ENCODE measurements at places on chromosomes 5 and 9.

GRCh38 chr5:132055808-132056609, 4.4 kb upstream of the IL3 start:
- DNase-seq = peak; percentile 55

- no peak for DNase-seq
Observed at GRCh38 chr9:72952381-72952690, 517 bp downstream of the ALDH1A1 start.

DNA sequence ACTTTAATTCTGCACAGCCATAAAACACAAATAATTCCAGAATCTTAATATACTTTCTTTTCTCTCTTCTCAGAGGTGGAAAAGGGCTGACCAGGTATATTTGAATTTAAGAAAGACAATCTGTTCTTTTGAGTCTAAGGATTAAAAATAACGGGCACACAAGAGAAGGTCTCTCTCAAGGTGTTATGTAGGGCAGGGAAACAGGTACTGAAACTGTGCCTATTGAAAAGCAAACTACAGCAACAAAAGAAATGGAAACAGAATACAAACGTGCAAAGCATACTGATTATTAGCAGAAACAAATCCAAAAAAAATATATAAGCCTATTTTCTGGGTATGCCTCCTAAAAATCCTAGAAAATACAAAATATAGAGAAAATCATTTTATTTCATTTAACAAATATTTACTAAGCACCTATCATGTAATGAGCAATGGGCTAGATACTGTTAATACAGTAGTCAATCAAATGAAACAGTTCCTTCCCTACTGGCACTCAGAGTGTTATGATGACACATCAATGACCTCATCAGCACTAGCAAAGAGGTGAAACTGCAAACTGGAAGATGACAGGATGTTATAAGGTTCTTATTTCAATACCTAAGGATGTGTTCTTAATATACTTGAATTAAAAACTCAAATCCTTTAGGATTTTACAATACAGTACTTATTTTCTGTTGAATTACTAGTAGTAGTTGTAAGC, 87.7 kb downstream of the AUH start:
- no peak for DNase-seq

GRCh38 chr9:107170801-107171200, 112.3 kb upstream of the RAD23B start:
- no peak for DNase-seq

DNA sequence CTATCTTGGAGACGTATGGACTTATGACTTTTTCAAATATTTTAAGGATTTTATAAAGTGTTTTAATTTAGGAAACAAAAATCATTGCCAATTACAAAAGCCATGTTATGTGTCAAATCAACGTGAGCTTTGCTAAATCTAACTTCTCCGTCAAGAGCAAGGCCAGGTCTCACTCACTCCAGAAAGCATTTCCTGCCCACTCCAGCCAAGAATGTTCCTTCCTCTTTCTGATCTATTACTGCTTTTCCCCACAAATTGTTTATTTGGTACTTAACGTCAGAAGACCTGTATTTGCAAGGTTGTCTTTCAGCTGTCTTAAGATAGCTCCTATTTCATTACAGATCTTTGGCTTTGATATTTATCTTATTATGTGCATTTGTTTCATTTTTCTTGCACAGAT, 193.5 kb upstream of the HAPLN1 start:
- DNase-seq = no peak

DNA sequence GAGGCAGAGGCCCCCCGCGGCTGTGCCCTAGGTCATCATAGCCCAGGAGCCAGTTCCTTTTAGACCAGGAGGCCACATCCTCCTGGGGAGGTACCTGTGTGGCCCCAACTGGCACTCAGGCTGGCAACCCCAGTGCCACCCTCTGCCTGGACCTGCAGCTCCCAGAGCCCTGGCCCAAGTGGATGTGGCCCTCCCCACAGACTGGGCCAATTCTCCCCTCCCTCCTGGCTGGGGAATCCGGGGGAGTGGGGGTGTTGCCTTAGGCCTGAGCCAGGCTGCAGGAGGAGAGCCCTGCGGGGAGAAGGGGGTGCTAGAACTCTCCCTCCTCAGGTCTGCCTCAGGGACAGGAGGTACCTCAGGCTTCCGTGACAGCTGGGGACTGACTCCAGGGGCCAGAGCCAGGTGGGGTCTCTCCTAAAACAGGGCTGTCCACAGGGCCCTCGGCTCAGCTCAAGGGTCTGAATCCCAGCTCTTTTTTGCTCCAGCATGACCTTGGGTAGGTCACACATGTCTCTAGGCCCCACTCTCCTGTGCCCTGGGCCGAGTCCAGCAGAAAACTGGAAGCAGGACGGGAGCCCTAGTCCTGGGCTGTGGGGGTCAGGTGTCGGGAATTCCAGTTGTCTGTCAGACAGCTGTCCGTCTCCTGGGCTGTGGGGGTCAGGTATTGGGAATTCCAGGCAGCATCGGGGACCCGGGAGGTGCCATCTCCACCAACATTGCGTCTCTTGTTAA, 9.6 kb downstream of the DNLZ start:
- DNase-seq = no peak
